ENCODE measurements at places on chromosomes 2 and 18.

GRCh38 chr2:58708565-58708964, 467.4 kb upstream of the FANCL start:
- ATAC-seq: no peak

- no peak for ATAC-seq
Observed at GRCh38 chr2:215967590-215968378, 45.6 kb downstream of the MREG start.

DNA sequence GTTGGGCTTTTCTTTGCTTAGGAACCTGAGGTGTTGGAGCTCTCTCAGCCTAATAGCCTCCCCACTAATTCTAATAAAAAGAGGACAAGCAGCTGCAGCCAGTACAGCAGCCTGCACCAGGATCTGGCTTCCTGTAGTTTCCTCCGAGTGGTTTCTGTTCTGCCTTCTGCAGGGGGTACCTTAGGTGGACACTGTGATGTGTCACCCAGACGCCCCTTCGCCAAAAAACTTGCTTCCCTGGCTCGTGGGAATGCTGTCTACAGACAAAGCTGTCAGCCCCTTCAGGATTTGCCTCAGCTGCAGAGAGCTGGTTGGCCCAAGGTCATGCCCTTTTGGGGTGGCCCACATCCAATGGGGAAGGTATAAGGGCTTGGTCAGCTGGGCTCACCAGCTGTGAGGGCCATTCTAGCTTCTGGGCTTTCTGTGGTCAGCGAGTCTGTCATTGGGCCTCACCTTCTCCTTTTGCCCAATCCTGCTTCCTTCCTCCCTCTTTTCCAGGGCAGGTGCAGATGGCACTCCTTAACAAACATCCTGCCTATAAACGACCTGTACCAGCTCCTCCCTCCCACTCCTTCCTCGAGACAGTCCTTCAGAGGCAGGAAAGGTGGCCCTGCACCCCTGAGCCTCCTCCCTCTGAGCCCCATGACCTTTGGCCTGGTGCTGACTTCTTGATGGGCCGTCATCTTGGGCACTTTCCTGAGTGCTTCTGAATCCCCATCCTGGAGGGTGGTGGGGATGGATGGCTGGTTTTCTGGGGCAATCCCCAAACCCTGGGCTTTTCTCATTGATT, 44.0 kb upstream of the ROCK2 start:
- ATAC-seq: no peak

DNA sequence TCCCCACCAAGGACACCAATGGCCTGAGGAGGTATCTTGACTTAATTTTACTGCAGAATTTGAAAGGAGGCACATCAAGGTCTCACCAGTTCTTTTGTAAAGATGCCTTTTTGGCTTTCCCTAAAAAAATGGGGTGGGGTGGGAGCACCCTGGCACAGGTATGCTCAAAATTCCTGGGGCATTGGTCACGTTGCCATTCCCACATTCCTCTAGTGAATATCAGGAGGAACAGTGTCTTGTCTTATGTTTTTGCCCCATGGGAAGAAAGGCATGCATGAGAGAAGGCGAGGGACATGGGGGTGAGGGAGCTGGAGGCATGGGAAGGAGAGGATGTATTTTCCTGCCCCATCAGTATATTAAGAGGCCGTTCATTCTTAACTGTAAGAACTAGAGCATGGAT, 275.3 kb downstream of the CMPK2 start:
- ATAC-seq: no peak

DNA sequence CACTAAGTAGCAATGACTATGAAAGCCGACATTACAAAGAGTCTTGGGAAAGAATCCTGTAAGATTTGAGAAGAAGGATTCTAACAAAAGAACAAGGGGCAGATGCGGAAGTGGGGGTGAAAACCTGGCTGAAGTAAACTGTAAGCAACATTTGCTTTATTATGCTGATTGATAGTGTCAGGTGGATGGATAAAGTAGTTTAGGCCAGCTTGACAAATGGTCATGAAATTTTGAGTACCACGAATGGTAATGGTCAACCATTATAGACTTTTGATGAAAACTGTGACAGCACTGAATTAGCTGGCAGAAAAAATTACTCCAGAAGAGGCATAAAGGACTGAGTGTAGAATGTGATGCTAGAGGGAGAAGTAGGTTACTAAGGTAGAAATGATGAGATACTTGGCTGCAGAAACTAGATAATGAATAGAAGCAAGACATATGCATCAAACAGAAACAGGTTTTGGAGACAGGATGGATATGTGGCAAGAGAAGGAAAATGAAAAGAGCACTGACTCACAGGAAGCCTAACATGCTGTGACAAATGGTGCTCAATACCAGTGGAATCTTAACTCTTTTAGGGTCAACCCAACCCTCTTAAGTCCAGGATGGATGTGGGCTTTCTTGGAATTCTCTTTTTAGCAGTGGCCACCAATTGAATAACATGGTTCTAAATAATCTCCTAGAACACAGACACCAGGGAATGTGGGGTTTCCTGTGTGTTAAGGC, 6.8 kb downstream of the THUMPD2 start:
- no peak for ATAC-seq

- no peak for ATAC-seq
Observed at GRCh38 chr2:150878356-150878755, 383.3 kb downstream of the RBM43 start.

DNA sequence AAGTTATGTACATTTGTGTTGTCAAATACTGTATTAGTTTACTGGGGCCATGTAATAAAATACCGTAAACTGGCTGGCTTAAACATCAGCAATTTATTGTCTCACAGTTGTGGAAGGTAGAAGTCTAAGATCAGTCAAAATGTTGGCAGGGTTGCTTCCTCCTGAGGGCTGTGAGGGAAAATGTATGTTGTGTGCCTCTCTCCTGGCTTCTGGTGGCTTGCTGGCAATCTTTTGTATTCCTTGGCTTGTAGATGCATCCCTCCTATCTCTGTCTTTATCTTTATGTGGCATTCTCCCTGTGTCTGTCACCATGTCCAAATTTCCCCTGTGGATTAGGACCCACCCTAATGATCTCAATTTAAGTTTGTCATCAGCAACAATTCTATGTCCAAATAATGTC, 37.0 kb upstream of the SLC30A6 start:
- ATAC-seq: no peak

DNA sequence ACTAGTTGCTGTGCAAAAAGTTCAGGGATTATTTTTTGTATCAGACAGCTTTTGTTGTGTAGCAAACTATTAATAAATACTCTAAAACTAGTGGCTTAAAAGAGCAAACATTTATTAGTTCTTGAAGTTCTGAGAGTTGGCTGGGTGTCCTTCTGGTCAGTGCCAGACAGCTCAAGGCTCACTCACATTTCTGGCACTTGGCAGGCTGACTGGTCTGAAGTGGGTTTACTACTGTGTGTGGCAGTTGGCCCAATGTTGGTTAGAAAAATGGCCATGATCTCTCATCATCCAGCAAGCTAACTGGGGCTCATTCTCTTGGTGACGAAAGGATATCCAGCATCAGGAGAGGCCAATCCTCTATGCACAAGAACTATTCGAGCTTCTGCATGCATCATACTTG, 71.4 kb upstream of the ZNF385B start:
- ATAC-seq: no peak

GRCh38 chr2:178005756-178006155, 66.8 kb downstream of the PDE11A start:
- ATAC-seq: no peak

- peak; percentile 49 for ATAC-seq
Observed at GRCh38 chr18:623761-624620, 27.2 kb downstream of the CLUL1 start.

DNA sequence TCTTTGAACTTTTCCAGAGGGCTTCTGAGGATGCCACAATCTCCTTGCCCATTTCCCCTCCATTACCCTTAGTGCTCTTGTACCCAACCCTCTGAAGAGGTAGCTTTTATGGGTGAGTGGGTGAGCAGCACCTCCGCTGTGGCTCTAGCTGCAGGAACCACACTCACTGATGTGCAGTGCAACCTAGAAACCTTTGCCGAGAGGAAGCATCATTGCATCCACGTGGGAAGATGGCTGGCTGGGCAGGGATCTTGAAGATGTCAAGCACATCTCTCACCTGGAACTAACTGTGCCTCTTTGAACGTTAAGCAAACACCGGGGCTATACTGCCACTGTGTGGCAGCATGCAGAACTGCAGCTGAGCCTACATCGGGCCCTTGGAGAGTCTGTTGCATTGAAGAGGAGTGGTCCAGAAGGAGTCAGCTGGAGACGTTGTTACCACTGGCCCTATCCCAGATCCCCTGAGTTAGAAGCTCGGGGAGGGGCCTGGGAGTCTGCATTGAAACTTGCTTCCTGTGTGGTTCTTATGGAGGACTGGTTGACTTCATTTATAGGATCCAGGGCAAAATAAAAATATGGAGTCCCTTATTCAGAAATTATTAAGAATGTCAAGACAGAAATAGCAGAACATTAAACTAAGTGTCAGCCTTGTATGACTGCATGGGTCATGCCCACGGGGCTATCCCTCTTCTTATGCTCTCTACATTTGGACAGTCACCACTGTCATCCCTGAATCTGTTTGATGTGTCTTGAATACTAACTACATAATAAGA, 28.7 kb downstream of the IGFBP5 start:
- peak; percentile 60 for ATAC-seq

GRCh38 chr2:74887960-74888700, 54.2 kb downstream of the HK2 start:
- ATAC-seq: no peak

DNA sequence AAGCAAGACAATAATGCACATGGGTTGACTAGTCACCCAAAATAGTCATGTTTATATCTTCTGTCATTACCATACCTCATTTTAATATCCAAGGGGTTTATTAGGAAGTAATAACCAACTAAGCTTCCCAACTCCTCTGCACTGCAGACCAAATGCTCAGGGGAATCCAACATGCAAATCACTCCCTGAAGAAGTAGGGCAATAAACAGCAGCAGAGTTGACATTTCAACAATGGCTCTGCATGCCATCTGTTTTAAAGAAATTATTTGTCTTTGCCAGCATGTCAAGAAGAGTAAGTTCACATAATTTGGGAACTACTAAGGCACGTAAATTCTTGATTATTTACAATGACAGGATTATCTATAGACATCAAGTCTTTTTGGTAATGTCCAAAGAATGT, 84.4 kb upstream of the LYPD1 start:
- no peak for ATAC-seq

DNA sequence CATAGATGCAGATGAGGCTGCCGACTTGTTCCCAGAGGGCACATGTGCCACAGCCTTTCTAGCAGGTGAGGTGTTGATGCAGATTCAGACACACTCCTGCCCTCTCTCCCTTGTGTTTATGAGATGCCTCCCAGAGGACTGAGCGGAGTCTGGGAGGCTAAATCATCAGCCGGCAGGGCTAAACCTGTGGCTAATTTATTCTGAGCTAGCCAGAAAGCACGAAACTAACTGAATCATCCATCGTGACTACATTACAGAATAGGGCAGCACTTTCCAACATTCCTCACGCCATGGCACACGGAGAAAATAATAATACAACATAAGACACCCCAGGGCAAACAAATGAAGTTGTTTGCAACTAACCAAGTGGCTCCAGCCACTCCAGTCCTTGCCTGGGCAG, 101.7 kb upstream of the FZD7 start:
- ATAC-seq: no peak

GRCh38 chr2:219877728-219878127, 250.3 kb downstream of the SLC4A3 start:
- ATAC-seq: no peak

- peak; percentile 88 for ATAC-seq
Observed at GRCh38 chr2:201257956-201258665, 2.2 kb upstream of the CASP8 start.

DNA sequence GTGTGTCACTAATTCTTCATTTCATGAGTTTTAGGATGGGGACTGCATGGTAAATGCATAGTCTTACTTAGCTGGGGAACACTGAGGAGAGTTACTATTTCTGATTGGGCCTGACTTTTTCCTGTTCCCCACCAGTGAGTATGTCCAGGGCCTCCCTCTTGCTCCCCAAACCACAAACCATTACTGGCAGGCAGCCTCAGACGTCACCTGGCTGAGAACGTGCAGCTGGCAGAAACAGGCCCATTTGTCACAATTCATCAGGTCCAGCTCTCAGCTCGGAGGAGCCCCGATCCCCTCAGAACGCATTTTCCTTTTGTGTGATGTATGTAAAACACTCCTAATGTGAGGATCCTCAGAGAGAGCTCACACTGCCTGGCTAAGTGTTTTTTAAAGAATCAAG, 71.7 kb upstream of the SIX3 start:
- ATAC-seq: no peak

DNA sequence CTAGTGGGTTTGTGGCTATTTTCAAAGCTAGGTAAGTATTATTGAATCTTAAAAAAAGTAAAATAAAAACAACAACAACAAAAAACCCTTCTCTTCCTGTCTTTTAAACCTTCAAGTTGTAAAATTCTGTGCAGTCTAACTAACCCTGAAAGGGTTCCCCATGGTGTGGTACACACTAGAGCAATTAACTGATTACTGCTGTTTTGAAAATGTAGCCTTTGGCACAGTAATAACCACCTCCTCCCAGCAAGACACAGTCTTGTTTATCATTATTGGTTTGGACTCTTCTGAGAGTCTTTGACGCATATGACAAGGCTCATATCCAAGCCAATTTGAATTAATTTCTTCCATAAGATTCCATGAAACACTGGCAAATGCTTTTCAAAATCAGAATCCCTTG, 2184.6 kb upstream of the PIK3C3 start:
- ATAC-seq: no peak

GRCh38 chr2:69733342-69734034, 8.4 kb upstream of the ANXA4 start:
- no peak for ATAC-seq

GRCh38 chr2:48578313-48578712, 39.3 kb upstream of the GTF2A1L start:
- no peak for ATAC-seq

DNA sequence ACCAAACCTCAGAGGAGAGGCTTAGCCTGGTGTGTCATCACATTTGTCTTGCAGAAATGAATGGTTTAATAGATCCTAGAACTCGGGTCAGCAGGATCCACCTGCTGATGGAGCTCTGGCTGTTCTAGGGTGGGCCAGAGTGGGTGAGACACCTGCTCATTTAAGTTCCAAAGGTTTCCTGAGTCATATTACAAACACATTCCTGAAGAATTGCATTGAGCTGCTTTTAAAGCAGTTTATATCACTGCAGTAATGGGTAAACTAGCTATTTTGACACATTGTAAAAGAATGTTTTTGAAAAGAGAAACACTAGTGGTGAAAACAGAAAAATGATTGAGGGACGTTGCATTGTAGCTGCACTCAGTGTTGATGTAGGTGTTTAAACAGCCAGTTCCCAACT, 175.3 kb upstream of the TCF4 start:
- no peak for ATAC-seq

- no peak for ATAC-seq
Observed at GRCh38 chr2:202530038-202530437, 104.7 kb upstream of the FAM117B start.

- no peak for ATAC-seq
Observed at GRCh38 chr2:71630454-71631328, 177.3 kb downstream of the DYSF start.

DNA sequence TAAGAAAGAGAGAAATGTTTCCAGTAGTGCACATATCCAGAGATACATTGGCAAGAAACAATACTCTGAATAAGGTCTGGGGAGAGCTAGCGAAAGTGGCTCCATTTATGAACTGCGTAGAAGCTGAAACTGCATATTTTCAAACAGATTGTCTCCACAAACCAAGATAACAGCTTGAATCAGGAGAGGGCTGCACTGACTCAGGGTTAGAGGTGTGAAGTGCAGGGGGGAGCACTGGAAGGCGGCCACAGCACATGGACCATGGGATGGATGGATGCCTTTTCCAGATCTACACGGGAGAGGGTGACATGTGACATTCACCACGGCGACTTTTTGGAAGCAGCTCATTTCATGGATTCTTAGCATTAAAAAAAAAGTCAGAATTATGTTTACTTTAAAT, 729.4 kb downstream of the RNF144A start:
- ATAC-seq: no peak
